ENCODE measurements at places on chromosomes 12 and 14.

- no peak for DNase-seq
These were observed 3.2 kb upstream of the PAH start for GRCh38 chr12:102920271-102920670.

- DNase-seq, result no peak
These were observed 93.5 kb downstream of the LMNTD1 start for GRCh38 chr12:25459541-25459951.

GRCh38 chr14:97458661-97459579 lies 661.7 kb downstream of the VRK1 start:
- DNase-seq, result peak; percentile 44

DNA sequence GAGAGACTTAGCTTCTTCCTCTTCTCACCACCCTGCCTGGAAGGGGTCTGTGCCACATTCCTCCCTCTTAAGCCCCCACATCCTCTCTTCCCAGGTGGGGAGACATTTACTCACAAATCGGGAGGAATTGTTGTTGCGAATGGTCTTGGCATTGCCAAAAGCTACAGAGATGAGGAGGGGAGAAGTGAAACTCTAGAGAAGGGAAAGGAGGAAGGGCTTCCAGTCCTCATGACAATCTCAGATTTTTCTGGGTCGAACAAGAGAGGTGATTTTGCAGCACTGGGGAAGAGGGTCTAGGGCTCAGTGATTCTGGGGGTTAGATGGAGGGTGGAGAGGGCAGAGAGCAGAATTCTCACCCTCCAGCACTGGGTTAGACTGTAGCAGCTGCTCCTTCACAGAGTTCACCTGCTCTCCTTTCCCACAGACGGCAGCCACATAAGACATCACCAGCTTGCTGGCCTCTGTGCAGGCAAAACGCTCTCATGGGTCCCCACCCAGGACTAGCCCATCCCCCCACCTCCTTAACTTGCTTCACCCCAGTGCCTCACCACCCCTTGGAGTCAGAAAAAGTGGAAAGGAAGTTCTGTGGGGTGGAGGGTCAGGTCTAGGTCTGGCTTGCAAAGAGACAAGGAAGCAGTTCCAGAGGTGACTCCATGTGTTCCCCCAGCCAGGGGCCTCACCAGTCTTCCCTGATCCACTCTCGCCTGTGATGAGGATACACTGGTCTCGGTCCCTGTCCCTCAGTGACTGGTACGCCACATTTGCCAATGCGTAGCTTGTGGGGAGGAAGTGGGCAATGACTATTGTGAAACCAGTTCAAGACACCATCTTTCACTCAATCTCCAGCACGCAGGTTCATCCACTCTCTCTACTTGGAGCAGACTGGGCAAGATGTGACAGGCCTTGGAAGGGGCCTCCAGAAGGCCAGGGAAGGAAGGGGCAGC lies 2.7 kb downstream of the MYO1A start:
- DNase-seq, result no peak

DNA sequence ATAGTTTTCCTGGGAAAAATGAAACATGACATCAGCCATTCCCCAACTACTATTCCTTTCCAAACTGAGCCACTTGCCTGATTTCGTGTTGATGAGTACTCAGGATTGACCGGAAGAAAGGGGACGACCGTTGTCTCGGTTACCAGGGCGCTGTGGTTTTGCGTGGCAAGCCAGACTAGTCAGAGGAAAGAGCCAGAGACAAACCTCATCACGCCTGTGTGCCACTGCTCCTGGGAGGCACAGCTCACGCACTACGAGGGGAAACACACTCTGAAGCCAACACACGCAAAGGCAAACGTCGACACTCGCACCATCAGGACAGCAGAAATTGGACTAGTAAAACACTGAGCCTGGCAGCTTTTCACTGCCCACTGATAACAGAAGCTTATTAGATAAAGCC lies 35.0 kb downstream of the GIT2 start:
- DNase-seq, result no peak

Data from stimulated activated CD4-positive, alpha-beta T cell treated with anti-CD3 and anti-CD28 coated beads, Interleukin-1b, Interleukin-23, amount 100 ng/mL, for 1 hour (primary cell).